Activated T-helper 1 cell treated with Interleukin-2 at 50 U/mL for 16 hours (primary cell): ENCODE measurements at places on chromosomes 3 and 15.

DNA sequence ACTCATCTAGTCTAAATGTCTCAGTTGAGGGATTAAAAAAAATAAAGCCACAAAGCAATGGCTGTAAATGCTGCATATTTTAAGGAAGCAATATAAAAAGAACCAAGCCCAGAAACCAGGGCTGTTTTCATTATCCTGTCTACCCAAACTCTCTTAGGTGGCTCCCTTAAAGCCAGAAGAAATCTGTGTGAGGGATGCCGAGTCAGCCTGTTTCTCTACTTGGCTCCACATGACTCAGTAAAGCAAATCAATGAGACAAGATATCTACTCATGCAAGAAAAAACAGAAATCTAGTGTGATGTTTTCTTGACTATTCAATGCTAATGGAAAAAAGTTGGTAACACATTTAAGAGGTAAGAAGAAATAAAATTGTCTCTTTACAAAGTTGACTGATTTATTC, 296.2 kb downstream of the ZBTB20 start:
- no peak for DNase-seq

GRCh38 chr3:194985031-194985578, 285.9 kb downstream of the XXYLT1 start:
- no peak for DNase-seq

- DNase-seq, result no peak
Observed at GRCh38 chr3:128806588-128806987, 72.8 kb upstream of the ACAD9 start.

DNA sequence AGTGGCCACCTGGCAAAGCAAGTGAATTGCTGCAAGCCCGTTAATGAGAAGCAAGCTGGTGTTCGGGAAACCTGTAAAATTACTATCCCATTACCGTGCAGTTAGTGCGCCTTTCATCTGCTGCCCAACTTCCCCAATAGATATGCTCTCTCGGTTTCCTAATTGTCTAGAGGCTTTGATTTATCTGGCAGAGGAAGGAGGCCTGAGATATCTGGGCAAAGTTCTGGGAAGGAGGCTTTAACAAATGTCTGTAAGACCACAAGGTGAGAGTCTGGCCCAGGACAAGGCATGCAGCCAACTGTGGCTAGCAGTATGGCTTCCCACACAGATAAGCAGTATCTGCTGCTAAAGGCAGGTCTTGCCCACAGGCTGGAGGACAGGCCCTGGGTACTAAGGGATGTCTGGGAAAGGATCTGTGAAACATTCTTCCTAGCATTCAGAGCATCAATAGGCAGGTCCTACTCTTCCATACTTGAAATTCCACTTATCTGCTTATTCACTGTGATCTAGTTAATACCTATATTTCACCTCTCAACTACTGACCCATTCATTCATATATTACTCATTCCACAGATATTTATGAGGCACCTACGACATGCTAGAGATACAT, 130.0 kb upstream of the SLC2A2 start:
- DNase-seq, result no peak

GRCh38 chr3:186724911-186725310, 7.8 kb downstream of the KNG1 start:
- DNase-seq, result no peak

DNA sequence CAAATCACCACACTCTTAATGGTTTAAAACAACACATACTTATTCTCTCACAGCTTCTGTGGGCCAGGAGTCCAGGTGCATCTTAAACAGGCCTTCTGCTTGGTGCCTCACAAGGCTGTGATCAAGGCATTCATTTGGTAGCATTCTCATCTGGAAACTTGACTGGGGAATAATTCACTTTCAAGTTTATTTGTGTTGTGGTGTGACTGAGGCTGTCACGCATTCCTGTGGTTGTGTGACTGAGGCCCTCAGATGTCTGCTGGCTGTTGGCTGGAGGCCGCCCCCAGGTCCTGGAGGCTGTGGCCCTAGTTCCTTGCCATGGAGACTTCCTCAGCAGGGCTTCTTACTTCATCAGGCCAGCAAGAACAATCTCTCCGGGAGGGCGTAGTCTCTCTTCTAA, 16.9 kb upstream of the FAM3D start:
- no peak for DNase-seq

- no peak for DNase-seq
Observed at GRCh38 chr15:88902221-88902835, 7.0 kb upstream of the HAPLN3 start.

DNA sequence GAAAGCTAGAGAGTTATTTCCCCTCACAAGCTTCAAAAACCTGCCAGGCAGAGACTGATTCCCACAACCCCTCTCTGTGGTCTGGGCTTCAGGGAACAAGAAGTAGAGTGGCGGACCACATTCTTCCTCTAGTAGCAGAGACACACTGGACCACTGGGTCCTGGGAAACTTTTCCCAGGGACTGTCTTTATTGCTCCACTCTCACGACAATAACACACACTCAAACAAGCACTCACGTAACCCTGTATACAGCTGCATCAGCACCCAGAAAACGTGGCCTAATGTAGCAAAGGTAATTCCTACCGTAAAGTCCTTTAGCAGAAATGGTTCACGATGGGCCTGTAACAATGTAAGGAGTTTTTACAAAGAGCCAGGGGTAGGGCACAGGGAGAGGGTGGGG, 27.6 kb downstream of the CPOX start:
- DNase-seq, result no peak

GRCh38 chr3:154779571-154779970, 300.5 kb upstream of the MME start:
- no peak for DNase-seq

DNA sequence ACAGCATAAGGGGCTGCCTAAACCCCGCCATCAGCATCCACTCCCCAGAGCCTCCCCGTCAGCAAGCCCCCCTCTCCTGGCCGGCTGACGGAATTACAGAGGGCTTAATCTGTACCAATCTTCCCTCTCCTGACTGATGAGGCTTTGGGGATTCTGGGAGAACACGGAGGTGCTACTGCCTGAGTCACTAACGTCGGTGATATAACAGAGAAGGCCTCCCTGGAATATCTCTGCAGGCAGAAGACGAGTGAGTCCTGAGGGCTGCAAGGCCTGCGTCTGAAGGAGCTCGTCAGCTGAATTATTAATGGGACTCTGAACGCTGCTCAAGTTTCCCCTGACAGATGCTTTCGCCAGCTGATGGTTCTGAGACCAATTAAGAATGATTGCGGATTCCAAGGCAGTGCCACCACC, 147.7 kb downstream of the XXYLT1 start:
- no peak for DNase-seq

- DNase-seq, result no peak
Observed at GRCh38 chr15:70182858-70183695, 85.4 kb upstream of the TLE3 start.

DNA sequence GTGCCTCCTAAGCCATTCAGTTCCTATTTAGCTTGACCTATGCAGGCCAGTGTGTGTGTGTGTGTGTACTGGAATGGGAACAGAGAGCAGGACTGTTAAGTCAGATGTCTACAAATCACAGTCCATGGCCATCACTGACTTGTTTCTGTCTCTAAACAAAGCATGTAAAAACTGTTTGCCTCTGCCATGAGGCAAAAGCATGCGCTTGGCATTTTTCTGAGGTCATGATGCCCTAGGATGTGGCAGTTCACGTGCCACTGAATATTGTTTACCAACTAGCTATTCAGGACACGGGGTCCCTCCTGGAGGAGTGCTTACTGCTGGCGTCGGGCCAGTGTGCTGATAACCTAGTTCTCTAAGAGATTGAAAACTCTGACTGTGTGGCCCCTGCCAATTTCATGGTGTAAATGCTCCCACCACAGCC, 8.2 kb upstream of the ATP13A3 start:
- DNase-seq, result no peak

GRCh38 chr15:61459785-61460707, 230.9 kb upstream of the RORA start:
- no peak for DNase-seq

- DNase-seq, result no peak
Observed at GRCh38 chr3:44050101-44050500, 191.6 kb upstream of the TOPAZ1 start.

- DNase-seq, result no peak
Observed at GRCh38 chr15:34809186-34809585, 13.8 kb upstream of the ACTC1 start.

DNA sequence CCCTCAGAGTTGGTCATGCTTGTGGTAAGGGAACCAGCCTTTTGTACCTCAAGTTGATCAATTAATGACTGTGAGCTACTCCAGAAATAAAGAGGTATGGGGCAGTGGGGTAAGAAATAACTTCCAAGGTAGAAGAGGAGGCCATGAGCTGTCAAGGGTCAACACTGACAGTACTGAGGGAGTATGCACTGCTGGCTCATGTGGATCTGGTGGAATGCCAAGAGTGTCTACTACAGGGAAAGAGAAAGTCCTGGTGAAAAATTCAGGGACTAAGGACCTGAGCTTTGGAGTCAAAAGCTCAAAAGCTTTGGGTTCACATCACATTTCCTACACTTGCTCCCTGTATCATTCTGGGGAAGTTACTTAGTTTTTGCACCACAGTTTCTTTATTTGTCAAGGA, 154.9 kb downstream of the SEMA6D start:
- DNase-seq, result no peak

- DNase-seq, result no peak
Observed at GRCh38 chr15:95850837-95851236, 479.7 kb upstream of the NR2F2 start.

- DNase-seq, result no peak
Observed at GRCh38 chr3:58048301-58048700, 40.1 kb downstream of the FLNB start.

DNA sequence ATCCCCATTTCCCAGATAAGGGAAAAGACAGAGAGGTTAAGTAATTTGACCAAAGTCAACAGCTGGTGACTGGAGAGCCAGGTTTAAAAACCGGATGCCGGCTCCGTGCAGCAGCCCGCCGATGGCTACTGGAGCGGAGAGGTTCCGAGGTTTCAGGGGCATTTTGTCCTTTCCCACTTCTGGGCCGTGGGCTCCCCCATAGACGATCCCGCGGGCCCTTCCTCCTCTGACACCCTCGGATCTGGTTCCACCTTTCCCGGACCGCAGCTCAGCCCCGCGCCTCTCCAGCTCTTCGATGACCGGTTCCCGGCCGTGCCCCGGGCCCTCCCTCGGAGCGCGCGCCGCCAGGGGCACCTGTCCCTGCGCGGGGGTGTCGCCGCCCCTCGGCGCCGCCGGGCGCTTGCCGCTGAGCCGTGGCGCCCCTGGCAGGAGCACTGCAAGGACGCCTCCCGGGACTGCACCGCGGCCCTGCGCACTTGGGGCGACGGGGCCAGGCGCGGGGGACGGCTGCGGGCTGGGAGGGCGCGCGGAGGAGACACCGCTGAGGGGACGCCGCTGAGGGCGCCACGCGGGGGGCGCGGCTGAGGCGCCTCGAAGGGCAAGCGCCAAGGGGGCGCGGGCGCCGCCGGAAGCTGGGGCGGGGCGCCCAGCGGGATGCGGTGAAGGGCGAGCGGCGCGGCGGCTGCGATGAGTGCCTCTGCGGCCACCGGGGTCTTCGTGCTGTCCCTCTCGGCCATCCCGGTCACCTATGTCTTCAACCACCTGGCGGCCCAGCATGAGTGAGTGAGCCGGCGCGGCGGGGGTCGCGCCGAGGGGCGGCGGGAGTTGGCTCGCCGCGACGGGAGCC, at the start of gene TM6SF1:
TM6SF1 (plus strand) TSS at position 652 of the 847 bp plus-strand sequence; CDS start at position 688, 36 bp downstream.
- no peak for DNase-seq

DNA sequence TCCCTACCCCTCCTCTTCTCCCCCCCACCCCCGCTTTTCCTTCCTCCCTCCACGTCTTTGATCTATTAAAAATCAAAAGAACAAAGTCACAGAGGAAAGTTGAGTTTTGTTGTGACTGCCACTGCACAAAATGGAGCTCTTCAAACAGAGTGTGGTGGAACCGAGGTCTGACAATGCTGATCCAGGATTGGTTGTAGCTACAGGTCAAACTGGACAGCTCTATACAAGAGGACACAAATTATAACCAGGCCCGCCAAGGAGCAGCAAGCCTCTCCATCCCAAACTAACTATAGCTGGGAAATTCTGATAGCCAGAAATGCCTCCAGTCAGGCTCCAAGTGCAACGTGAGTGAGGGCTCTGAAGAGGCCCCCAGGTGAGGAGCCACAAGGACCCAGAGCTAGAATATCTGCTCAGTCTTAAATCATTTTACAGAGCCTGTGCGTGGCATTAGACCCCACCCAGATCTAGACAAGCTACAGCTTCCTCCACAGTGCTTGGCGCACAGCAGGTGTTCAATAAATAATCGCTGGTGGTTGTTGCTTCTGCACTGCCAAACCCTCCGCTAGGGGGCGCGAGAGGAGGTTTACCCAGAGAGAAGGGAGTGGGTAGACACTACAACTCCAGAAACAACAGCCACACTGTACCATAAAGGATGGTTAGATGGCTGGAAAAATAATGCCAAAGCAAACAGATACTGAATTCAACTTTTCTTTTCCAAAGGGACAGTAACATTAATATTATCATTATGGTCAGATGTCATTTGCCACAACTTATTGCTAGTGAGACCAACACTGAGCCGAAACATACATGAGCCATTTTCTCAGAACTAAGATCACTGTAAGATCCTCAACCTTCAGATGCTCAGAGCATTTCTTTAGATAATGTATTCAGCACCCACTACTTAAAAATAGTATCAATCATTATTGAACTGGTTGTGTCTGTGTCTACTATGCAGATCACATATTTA, 44.6 kb downstream of the ZIC4 start:
- no peak for DNase-seq

- no peak for DNase-seq
Observed at GRCh38 chr15:90531147-90531546, 1.4 kb downstream of the CRTC3 start.

- no peak for DNase-seq
Observed at GRCh38 chr3:162699291-162699690, 1202.7 kb downstream of the OTOL1 start.

GRCh38 chr15:31758126-31758525, 272.2 kb upstream of the CHRNA7 start:
- DNase-seq, result no peak

GRCh38 chr3:31770822-31771326, 210.2 kb downstream of the OSBPL10 start:
- DNase-seq, result no peak

GRCh38 chr3:125375950-125376679, 990 bp upstream of the ZNF148 start:
- no peak for DNase-seq

DNA sequence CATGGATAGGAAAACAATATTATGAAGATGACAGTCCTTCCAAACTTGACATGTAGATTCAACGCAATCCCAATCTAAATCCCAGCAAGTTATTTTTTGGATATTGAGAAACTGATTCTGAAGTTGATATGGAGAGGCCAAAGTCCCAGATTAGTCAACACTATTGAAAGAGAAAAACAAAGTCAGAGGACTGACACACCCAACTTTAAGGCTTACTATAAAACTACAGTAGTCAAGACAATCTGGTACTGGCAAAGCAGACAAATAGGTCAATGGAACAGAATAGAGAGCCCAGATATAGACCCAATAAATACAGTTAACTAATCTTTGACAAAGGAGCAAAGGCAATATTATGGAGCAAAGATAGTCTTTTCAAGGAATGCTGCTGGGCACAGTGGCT, 119.2 kb upstream of the ASB14 start:
- no peak for DNase-seq

DNA sequence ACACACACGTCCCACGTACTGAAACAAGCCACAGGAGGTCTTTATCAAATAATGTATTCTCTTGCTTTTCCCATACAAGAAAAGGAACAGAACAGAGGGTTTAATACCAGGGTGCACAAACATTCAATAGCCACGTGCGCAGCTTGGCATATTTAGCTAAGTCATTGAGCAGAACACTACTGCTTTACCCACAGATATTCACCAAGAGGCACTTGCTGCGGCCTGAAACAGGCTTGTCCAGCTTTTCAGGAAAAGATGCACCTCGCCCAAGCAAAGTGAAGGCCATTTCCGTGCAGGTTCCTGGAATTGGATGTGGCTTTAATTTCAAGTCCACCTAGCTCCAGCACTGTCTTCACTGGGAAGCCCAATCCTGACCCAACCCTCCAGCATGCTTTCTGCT, 17.6 kb downstream of the ZDHHC3 start:
- DNase-seq, result no peak
